Stimulated activated CD4-positive, alpha-beta T cell treated with anti-CD3 and anti-CD28 coated beads, Interleukin-15, amount 100 ng/mL, for 24 hours (primary cell): ENCODE measurements at places on chromosomes 6 and 20.
A peak's percentile ranks its signal among the peaks of the same experiment; 100 is the strongest.

- DNase-seq: no peak
Measured at GRCh38 chr20:12928358-12928754, 80.4 kb upstream of the SPTLC3 start.

- peak; percentile 65 for DNase-seq
Measured at GRCh38 chr20:23419995-23420901, 1.0 kb downstream of the NAPB start.

DNA sequence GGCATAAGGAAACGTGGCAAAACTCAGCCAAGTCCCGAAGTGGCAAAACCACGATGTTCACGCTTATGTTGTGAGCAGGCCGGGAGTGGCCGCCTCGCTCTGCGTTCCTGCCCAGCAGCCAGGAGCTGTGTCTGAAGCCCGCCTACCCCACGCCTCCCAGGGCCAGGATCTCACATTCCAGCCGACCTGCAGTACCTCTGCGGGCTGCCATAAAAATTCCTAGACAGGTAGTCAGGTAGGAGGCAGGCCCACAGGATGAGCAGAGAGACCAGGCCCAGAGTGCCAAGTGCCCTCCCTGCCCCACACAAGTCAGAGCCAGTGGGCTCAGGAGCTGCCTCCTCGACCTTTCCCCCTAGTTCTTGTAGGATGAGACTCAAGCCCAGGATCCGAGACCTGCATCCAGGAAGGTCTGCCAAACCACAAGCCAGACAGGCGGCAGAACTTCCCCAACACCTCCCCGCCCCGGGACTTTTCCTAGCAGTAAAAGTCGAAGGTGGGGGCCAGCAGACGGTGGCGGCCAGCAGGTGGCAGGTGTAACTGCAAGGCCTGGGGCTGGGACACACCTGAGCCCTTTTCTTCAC is 16.7 kb downstream of the PMEPA1 start:
- no peak for DNase-seq

- no peak for DNase-seq
Measured at GRCh38 chr20:53613748-53614147, 20.1 kb upstream of the ZNF217 start.

GRCh38 chr6:142918339-142919042 is 26.5 kb downstream of the HIVEP2 start:
- DNase-seq: no peak

GRCh38 chr20:41011551-41012067 is 17.0 kb upstream of the TOP1 start:
- no peak for DNase-seq

DNA sequence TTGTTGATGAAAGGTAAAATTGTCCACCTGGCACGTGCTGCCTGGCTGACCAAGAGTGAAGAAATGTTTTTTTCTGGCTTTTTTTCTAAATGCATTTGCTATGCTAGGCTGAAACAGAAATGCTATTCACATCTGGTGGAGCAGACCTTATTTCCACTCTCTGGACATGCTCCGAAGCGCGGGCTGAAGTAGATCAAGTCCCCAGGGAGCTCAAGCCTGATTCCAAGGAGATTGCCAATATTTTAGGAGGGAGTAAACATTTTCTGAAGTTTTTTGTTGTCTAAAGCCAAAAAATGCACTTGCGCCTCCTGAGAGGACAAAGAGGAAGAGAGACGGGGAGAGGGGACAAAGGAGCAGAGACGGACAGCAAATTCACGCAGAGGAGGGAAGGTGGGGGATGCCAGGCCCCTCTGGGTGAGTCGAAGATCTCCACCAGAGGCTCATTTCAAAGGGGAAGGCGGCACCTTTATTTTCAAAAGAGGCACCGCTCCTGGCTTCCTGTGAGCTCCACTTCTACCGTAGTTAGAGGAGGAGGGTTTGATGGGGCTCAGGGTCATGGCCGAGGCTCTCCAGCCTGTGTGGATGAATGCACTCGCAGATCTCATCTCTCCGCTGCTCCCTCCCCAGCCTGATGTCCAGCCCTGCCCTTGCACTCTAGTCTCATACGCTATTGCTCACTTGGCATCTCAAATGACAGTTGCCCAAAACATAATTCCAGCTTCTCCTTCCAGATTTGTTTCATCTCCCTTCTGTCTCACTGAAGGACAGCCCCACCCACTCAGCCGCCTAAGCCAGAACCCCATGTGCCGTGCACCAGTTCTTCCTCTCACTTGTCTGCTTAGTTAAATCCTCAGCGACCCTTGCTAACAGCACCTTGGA is 23.1 kb upstream of the SMOC2 start:
- no peak for DNase-seq

DNA sequence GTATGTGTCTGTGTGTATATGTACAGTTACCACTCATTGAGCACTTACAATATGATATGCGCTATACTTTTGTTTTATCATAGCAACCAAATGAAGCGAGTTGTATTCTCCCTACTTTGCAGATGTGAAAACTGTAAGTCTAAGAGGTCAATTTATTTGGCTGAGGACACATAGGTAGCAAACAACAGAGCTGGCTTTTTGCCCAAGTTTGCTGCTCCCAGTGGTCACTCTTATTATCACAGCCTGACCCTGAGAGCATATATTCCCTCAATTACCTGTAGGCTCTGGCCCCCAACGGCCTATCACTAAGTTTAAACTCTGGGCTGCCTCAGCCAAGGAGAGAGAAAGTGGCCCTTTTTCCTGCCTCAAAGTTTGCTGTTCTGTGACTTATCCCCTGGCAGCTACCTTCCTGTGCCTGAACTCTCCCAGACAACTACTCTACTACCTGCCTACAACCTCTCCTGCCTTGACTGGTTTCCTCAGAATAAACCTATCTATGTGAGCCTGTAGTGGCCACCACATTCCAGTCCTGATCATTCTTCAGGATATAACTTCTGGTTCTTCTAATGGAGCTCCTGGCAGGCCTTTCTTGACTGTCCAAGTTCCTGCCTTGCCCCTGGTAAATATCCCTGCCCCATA is 221.8 kb downstream of the FRK start:
- peak; percentile 5 for DNase-seq
